ENCODE measurements at places on chromosomes 7 and 10.
A peak's percentile ranks its signal among the peaks of the same experiment; 100 is the strongest.

GRCh38 chr7:51325261-51325676 is 8.7 kb upstream of the COBL start:
- DNase-seq = no peak

DNA sequence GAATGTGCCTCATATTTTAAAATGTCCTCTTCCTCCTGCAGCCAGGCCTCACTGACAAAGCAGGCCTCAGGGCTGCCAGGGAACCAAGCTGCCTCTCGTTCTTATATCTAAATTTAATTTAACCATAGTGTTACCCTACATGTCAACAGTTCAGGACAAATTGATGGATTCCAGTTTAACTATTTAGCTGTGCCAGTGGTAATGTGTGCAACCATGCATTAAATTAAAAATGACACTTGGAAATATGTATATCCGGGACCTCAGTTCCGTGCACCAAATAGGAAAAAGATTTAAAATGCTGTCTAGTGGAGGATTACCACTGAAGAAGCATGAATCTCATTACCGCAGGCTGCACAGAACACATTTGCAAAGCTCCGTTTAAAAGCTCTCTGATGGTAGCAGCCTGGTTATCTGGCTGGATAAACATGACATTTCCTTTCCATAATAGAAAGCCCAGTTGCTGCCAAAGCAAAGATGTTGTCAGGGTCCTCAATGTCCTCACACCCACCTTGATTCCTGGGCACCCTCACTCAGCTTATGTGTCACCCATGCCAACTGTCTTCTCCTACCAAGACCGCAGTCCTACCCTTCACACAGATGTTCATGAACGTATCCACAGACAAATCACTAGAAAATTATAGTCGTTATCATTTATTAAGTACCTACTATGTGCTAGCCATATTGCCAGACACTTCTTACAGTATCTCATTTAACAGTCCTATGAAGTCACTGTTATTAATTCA is 73.3 kb upstream of the FRMD4A start:
- DNase-seq = no peak

- peak; percentile 1 for DNase-seq
These were observed 4.5 kb upstream of the GPRIN2 start for GRCh38 chr10:46560952-46561351.

DNA sequence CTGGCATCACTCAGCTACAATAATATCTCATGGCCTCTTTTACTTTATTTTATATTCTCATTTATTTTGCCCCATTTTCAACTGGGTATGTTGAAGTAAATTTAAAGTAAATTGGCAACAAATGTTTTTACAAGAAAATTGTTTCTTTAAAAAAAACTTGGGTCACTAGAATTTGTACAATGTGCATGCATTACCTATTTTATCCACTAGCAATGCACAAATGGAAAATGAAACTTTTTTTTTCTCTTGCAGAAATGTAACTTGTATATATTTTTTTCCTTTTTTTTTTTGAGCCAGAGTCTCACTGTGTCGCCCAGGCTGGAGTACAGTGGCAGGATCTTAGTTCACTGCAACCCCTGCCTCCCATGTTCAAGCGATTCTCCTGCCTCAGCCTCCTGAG is 10.3 kb upstream of the H2AZ2 start:
- no peak for DNase-seq

- DNase-seq = no peak
These were observed 95.4 kb downstream of the HGF start for GRCh38 chr7:81674431-81674830.

Measured in stimulated activated CD4-positive, alpha-beta T cell treated with anti-CD3 and anti-CD28 coated beads, Interleukin-4, amount 100 ng/mL, for 4 hours (primary cell).